ENCODE measurements at places on chromosomes 5 and 9. TPM values are rescaled to one million over a fixed set of nuclear protein-coding genes. Genes with fewer than 3 reads are reported as not detected.

The INSL4 gene
- polyA plus RNA-seq = not detected

The TRAF1 gene
- 6.5 TPM for polyA plus RNA-seq

The SH2D3C gene
- 7.4 TPM for polyA plus RNA-seq

The EGFLAM gene
- 4.4 TPM for polyA plus RNA-seq

The SLC45A2 gene
- polyA plus RNA-seq = 0.12 TPM

The MCTP1 gene
- polyA plus RNA-seq = 4.8 TPM

- no peaks in the 10 kb centered on the region for H3K4me1 ChIP-seq
- H3K27me3 ChIP-seq = no peaks in the 10 kb centered on the region
- no peaks in the 10 kb centered on the region for H3K36me3 ChIP-seq
- H3K27ac ChIP-seq = no peak overlapping the region
These were observed 22.5 kb downstream of the APBA1 start for GRCh38 chr9:69649566-69650250.

DNA sequence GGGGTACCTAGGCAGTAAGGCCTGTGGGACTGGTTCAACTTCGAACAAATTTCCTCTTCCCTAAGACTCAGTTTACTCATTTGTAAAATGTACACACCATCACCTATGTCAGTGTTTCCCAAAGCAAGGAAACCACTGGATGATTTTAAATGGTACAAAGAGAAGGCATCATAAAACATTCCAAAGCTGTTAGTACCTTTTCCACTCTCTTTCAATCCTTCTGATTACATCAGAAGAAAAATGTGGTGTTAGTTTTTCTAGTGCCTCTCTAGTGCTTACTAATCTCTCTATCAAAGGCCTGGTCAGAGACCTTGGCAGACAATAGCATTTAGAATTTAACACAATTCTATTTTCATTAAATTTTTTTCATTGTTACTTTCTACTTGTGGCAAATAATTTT is 18.1 kb downstream of the NR6A1 start:
- H3K27me3 ChIP-seq = no peaks in the 10 kb centered on the region
- H3K36me3 ChIP-seq = no peaks in the 10 kb centered on the region
- H3K27ac ChIP-seq = no peak overlapping the region
- DNase-seq = no peak
- H3K4me3 ChIP-seq = no peak overlapping the region

GRCh38 chr5:21681911-21682310 is 1171.2 kb downstream of the CDH12 start:
- no peaks in the 10 kb centered on the region for H3K36me3 ChIP-seq
- no peak overlapping the region for H3K27ac ChIP-seq

- H3K27me3 ChIP-seq = no peaks in the 10 kb centered on the region
- H3K27ac ChIP-seq = no peak overlapping the region
- no peaks in the 10 kb centered on the region for H3K36me3 ChIP-seq
- no peak overlapping the region for H3K4me3 ChIP-seq
These were observed 207.4 kb downstream of the AGTPBP1 start for GRCh38 chr9:85534340-85534739.

DNA sequence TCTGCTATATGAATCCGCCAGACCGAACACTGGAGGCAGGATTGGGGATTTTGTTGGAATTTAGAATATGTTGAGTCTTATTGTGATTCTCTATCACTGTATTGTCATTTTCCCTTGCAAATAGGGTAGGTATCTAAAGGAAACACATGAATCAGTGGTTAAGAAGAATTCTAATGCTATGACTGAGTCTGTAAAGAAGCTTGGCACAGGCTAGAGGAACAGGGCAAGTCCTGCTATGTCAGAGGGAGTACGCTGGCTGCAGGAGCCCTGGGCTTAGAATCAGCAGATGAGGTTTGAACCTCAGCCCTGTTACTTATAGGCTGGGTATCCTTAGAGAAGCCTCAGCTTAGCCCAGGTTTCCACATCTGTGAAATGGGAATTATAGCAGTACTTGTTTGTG is 198.1 kb downstream of the NR3C1 start:
- no peak overlapping the region for H3K4me3 ChIP-seq
- no peaks in the 10 kb centered on the region for H3K4me1 ChIP-seq
- no peak overlapping the region for H3K27ac ChIP-seq
- peaks cover 5% of the 10 kb centered on the region for H3K36me3 ChIP-seq

- DNase-seq = no peak
- peaks cover 25% of the 10 kb centered on the region for H3K27me3 ChIP-seq
- H3K27ac ChIP-seq = no peak overlapping the region
- H3K4me3 ChIP-seq = peak overlapping the region; percentile 18
- H3K4me1 ChIP-seq = peaks cover 7% of the 10 kb centered on the region
- no peaks in the 10 kb centered on the region for H3K36me3 ChIP-seq
These were observed 35.2 kb downstream of the SARDH start for GRCh38 chr9:133702798-133703590.

- no peaks in the 10 kb centered on the region for H3K27me3 ChIP-seq
- peaks cover 5% of the 10 kb centered on the region for H3K4me1 ChIP-seq
- DNase-seq = no peak
- no peak overlapping the region for H3K4me3 ChIP-seq
These were observed 28.3 kb upstream of the RAI14 start for GRCh38 chr5:34627794-34628193.

DNA sequence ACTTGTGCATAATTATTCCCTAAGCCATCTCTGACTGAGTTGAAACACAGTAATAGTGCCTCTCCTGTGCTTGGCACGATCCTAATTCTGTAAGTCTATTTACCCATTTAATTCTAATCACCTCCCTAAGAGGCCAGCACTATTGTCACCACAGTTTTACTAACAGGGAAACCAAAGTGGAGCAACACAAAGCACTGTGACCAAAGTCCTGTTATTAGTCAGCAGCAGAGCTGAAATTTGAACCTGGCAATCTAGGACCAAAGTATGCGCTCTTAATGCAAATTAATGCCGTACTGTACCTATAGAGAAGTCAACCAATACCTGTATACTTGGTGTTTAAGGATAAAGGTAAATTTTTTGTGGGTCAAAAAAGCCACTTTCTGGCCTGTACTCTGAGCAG is 77.1 kb upstream of the CNTLN start:
- H3K4me3 ChIP-seq = no peak overlapping the region
- H3K4me1 ChIP-seq = peaks cover 16% of the 10 kb centered on the region
- DNase-seq = peak; percentile 74
- H3K27ac ChIP-seq = peak overlapping the region; percentile 43

DNA sequence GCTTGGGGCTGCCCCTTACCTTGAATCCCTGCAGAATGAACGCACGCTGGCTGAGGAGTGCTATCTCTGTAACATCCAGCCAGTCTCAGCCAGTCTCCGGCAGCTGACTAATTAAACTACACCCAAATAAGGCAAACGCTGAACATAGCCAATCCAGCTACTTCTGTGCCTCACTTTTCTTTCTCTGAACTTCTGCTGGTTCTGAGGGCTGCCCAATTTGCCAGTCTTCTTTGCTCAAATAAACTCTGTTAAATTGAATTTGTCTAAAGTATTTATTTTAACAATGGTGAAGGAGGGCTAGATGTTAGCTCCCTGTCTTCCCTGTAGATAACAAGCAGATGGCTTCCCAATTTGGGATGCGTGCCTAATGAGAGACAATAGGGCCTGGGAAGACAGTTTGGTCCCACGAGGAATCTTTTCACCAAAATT is 154.0 kb upstream of the NFIL3 start:
- H3K36me3 ChIP-seq = no peaks in the 10 kb centered on the region
- H3K4me1 ChIP-seq = peaks cover 5% of the 10 kb centered on the region
- no peak overlapping the region for H3K27ac ChIP-seq
- no peak overlapping the region for H3K4me3 ChIP-seq

All from large intestine (tissue), 12 donors.